ENCODE measurements at places on chromosomes 6 and 20.

GRCh38 chr20:61118429-61119224 lies 133.4 kb upstream of the CDH4 start:
- DNase-seq = no peak

DNA sequence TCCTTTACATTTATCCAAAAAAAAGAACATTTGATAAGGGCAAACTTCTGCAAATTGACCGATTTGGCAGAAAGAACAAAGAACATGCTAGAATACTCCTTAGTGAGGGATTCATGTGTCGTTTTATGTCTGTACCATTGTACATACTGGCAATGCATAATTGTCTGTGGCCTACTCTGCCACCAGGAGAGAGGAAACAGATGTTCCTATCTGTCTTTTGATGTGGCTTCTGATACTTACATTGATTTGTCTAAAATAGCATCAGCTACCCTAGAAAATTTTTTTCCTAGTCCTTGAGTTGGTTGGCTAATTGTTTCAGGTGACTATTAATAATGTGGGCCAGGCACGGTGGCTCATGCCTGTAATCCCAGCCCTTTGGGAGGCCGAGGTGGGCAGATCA lies 654.1 kb downstream of the KIF16B start:
- no peak for DNase-seq

- DNase-seq = peak; percentile 91
Observed at GRCh38 chr6:3356056-3356823, 97.5 kb downstream of the PSMG4 start.

DNA sequence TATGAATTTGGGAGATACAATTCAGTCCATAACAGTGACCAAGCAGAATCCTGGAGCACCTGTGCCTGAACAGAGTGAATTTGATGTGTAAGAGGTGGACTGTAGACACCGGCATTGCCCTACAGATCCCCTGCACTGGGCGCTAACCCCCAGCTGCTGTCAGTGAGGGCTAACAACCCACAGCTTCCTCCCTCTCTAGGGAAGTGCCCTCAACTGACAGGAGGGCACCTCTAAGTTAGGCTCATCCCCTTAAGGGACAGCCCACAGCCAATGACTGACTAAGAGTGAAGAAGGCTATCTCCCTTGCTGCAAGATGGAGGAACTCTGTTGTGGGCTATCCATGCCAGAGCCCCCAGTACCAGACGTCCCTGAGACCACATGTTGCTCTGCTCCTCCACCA lies 15.3 kb upstream of the BPIFB1 start:
- no peak for DNase-seq

GRCh38 chr20:56995149-56995548 lies 271.3 kb downstream of the BMP7 start:
- no peak for DNase-seq

DNA sequence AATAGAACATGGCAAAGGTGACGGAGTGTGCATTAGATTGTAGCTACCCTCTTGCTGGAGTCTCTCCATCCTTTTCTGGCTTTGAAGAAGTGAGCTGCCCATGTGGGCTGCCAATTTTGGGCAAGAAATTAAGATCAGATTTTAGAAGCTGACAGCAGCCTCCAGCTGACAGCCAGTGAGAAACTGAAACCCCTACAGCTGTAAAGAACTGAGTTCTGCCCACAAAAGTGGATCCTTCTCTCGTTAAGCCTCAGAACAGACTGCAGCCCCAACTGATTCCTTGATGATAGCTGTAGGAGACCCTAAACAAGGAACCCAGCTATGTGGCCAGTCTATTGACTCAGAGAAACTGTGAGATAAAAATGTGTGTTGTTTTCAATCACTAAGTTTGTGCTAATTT lies 134.1 kb downstream of the CD109 start:
- no peak for DNase-seq

DNA sequence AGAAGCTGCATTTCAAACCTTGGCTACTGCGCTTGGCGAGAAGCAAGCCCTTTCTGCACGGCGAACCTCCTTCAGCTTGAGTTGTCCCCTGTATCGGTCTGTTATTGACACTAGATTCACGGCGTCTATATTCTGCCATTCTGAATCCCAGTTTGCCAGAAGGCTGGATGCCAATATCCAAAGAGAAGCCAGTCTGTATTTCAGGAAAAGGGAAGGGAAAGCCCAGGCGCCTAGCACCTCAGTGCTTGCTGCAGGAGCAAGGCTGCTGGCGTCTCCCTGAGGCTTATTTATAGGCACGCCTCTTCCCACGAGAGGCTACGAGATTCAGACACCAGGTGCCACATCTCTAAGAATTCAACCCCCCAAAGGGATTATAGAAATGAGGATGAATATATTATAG lies 89.6 kb upstream of the CDH4 start:
- no peak for DNase-seq

DNA sequence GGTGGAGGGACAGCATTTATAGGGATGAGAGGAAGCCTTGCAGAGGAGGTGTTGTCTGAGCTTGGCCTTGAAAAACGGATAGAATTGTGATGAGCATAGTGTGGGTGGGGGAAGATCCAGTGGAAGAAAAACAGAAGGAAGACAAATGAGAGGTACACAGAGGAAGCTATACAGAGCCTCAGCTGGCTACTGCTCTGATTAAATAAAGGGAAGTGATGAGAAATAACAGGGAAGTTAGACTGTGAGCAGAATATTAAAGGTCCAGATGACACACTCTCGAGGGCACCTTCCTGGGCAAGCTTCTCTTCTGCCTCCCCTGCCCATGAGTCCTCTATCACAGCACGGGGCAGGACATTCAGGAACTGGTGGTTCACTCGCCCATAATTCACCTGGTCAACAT lies 182.3 kb downstream of the KIF16B start:
- DNase-seq = no peak

DNA sequence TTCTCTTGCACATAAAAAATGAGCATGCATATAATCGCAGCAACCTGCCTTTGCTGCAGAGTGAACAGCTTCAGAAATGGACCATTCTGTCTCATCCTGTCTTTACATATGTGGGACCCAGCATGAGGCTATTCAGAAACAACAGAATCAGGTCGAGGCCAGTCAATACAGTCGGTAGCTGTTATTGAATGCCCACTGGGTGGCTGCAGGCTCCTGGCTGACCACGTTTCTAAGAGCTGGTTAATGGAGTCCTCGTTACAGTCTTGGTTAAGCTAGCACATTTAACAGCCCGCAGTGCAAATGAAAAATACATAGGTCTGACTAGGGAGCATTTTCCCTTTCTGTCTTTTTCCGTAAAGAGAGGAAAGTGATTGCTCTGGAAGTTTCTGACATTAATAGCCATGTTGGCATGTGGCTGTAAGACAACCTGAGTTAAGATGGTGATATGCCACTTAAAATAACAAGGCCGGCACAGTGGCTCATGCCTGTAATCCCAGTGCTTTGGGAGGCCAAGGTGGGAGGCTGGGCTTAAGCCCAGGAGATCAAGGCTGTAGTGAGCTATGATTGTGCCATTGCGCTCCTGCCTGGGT lies 75.0 kb downstream of the SHLD1 start:
- DNase-seq = no peak

- no peak for DNase-seq
Observed at GRCh38 chr6:97939440-97940168, 656.6 kb upstream of the MMS22L start.

- DNase-seq = peak; percentile 83
Observed at GRCh38 chr6:10585209-10585845, 64.2 kb downstream of the GCNT2 start.

GRCh38 chr6:6872459-6873344 lies 235.1 kb upstream of the RREB1 start:
- DNase-seq = peak; percentile 79

GRCh38 chr6:80535914-80536565 lies 429.6 kb downstream of the BCKDHB start:
- peak; percentile 7 for DNase-seq

- DNase-seq = no peak
Observed at GRCh38 chr20:47610247-47610944, 108.7 kb downstream of the NCOA3 start.

DNA sequence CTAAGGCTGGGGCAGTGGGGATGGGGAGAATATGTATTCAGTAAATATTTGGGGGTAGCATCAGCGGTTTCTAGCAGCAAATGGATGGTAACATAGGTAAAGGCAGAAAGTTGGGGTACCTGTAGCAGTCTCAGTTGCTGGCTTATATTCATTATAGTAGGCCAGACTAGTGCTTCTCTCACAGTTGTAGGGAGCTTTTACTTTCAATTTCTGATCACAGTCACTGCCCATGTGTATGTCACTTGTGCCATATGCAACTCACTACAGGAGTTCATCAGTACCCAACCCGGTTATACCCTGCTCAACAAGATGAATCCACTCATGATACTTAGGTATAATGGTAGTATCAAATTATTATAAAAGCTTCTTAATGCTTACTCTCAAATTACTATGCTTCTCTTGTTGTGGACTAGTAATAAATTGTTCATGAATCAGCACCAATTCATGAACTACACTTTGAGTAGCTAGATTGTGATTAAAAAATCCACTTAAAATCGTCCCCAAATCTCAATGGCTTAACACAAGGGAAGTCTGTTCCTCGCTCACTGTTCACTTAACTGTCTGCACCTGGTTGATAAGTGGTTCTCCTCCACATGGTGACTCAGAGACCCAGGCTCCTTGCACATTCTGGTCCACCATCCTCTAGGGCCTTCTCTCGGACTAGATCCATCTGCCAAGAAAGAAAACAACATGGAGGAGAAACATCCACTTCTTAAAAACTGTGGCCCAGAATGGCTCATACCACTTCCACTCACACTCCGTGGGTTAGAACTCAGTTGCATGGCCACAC lies 31.3 kb upstream of the MYLIP start:
- no peak for DNase-seq

- DNase-seq = no peak
Observed at GRCh38 chr6:33104887-33105286, 29.1 kb downstream of the HLA-DPB1 start.

GRCh38 chr6:22926790-22927354 lies 357.5 kb downstream of the HDGFL1 start:
- no peak for DNase-seq

DNA sequence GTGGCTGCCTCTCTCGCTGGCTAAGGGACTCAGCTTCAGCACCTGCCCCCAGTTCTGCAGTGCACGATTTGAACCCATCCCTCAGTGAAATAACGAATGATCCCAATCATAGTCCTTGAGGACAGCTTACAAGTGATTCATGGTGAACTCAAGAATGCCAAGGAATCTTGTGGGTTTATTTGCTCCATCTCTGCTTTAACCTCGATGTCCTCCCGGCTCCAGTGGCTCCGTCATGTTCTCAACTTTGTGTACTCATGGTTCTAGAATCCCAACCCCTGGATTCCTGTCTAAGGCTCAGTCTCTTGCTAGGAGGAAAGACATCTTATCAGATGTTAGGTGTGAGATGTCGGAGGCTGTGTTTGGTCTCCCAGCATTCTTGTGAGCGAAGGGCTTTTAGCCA lies 29.0 kb upstream of the GTSF1L start:
- no peak for DNase-seq

DNA sequence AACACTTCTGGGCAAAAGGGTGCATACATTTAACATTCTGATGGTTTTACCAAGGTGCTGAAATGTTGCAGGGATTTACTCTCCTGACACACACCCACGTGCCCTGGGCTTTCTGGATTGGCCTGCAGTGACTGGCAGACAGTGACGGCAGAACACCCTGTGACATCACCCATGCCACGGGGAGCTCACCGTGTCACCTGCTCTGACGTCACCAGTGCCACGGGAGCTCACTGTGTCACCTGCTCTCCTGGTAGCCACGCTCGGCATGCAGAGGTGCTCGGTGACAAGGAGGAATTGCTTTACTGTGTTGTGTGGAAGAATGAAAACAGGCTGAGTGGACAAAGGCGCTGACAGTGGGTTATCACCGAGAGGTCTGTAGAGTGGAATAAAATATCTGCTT lies 99.3 kb downstream of the RAMACL start:
- no peak for DNase-seq

DNA sequence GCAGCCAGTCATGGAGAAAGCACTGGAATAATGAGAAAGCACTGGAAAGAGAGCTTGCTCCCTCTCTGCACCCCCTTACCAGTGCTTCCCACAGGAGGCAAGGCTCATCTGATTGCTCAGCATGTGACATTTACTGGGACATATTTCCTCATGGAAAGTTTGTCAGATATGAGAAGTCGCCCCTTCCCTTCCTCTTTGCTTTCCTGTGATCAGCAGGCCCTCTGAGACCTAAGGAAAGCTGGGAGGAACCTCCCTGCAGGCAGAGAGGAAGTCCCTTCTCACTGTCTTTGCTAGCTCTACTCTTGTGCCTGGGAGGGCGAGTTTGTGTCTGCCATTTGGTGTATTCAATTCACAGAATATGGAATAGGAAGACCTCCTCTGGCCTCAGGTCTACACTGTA lies 283.8 kb downstream of the ALDH8A1 start:
- DNase-seq = no peak

GRCh38 chr20:25025091-25025861 lies 32.7 kb downstream of the ACSS1 start:
- DNase-seq = no peak

GRCh38 chr6:89574910-89575561 lies 63.5 kb downstream of the LYRM2 start:
- DNase-seq = no peak

DNA sequence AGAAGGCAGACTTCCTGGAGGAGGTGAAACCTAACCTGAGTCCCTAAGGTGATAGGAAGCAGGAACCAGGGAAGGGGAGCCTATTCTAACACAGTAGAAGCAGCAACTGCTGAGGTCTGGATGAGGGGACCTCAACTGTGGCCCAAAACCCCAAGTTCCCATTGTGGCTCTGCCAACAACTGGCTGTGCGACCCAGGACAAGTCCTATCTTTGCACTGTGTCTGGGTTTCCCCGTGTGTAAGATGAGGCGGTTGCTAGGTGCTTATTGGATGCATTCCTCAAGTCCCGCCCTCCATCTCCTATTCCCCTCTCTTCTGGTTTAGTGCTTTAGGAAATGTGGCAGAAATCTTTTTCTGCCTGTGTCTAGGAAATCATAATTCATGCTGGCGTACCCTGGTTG lies 52.2 kb upstream of the TTPAL start:
- DNase-seq = no peak

- no peak for DNase-seq
Observed at GRCh38 chr6:167560673-167561569, 236.0 kb downstream of the TTLL2 start.

DNA sequence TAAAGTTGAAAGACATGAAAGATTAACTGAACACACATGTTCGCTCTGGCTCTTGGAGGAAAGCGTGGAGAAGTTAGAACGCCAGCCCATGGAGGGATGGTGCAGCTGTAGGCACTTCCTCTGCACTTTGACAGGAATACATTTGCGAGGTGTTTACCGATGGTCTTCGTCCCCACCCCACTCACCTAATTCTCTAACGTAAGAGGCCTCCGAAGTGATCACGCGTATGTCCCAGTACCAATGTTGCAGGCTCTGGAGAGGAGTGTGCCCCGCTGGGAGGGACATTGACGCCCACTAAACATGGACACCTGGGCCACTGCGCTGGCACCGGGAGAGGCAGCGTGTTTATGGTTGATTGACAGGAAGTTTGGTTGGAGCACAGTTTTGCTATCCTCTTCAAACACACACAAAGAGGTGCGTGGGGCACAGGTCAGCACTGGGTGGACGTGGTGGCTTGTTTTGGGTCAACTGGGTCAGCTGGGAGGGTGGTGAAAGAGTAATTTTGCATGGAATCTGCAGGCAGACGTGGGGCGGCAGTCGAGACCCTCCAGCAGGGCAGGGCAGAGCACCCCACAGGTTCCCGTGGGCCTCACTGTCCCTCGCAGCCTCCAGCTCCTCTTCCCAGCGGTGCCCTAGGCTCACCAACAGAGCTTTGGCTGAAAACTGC lies 110.1 kb downstream of the DLL1 start:
- no peak for DNase-seq

GRCh38 chr20:19958928-19959327 lies 58.2 kb upstream of the NAA20 start:
- no peak for DNase-seq
